ENCODE measurements at places on chromosomes 13 and 19.

DNA sequence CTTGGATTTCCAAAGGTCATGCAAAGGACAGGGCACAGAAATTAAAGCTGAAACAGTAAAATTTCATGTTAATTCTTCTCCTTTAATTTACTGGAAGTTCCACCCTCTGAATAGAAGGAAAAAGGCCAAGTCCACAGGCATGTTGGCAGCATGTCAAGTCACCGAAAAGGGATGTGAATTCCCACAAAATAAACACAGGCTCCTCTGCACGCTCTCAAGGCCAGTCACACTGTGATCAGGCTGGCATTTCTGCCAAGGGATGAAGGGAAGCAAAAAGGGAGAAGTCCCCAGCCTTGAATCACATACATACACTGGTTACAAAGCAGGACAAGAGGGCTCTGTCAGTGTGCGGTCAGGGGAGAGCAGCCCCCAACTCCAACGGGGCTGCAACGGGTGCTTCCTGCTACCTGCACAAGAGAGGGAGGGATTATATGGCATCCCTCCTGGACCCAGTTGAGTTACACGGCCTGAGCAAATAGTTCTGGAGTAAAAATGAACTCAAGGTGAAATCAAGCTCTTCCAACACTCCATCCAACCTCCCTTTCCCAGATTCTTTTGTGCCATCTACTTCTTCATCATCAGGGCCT, 6.9 kb downstream of the DCLK1 start:
- no peak for DNase-seq

GRCh38 chr19:7595466-7596133, at the start of gene CAMSAP3:
TSS of gene CAMSAP3 (plus strand) at chr19:7595863. CDS start at chr19:7596003, 140 bp downstream.
- no peak for DNase-seq

GRCh38 chr13:104949840-104950740, 1585.4 kb downstream of the EFNB2 start:
- no peak for DNase-seq

- DNase-seq = no peak
Observed at GRCh38 chr19:41551711-41552110, 24.3 kb upstream of the CEACAM21 start.

GRCh38 chr13:101408154-101408553, 8.2 kb downstream of the NALCN start:
- no peak for DNase-seq

DNA sequence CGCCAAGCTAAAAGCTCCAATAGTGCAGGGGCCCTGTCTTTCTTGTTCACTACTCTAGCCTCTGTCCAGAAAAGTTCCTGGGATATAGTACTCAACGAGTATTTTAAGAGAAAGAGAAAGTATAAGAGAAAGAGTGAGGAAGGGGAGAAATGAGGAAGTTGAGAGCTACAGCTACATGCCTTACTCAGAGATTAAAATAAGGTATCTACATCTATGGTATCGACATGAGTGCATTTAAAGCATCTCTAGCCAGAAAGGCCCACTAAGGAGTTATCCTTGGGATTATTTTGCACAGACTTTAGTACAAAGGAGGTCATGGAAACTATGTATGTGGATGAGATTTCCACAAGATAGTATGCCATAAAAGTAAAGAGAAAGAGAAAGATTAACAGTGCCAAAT, 28.5 kb downstream of the MYCBP2 start:
- DNase-seq = no peak

- no peak for DNase-seq
Observed at GRCh38 chr13:46728777-46729176, 68.2 kb downstream of the ESD start.

DNA sequence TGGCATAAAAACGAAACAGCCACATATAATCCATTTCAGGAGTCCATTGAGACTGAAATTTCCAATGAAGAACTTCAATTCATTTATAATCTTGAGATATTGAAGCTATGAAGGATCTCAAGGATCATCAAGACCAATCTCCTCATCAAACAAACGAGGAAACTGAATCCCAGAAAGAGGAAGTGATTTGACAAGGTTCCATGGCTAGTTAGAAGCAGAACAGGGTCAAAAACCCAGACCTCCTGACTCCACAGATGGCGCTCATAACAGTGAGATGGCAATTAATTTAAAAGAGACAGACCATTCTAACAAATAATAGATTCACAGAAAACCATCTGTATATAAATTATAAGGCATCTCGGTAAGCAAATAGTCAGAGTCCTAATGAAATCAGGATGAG, 229.7 kb downstream of the KCTD12 start:
- no peak for DNase-seq

DNA sequence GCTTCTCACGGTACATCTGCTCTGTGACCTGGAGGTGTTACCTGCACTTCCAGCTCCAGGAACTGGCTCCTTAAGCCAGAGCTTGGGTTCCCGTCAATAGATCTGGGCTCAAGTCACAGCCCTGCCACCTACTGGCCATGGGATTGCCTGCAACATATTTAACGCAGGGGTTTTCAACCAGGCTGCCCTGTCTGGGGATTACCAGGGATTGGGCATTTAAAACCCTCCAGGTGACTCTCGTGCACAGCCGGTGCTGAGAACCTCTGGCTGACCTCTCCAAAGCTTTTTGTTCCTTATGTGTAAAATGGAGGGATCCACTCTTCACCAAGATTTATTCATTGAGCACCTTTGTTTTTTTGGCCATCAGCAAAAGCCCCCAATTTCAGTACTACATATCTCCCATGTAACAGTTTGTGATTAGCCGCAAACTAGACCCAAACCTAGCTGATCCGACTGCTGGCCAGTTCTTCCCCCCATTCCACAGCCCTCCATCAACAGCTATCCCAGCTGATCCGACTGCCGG, 76.6 kb upstream of the STK24 start:
- peak; percentile 89 for DNase-seq

GRCh38 chr13:98435376-98435775, 141.5 kb downstream of the STK24 start:
- DNase-seq = no peak

DNA sequence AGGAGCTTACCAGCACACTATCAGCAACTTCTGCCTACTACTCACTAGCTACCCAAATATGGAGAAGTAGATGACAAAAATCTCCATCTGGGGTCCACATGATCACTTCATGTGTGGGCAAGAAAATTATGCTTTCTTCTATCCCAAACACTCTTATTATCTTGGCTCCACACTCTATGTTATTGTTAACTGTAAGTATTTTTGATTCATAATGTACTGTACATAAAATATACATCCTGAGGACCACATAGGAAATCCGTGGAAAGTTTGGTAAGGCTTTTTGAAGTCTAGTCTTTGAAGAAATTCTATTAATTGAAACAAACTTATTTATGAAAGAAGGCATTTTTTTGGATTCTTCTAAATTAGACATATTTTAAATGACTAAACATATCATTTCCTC, 378.8 kb downstream of the DACH1 start:
- DNase-seq = no peak

All from H54 (cell line).